ENCODE measurements at places on chromosomes 5 and 9.

DNA sequence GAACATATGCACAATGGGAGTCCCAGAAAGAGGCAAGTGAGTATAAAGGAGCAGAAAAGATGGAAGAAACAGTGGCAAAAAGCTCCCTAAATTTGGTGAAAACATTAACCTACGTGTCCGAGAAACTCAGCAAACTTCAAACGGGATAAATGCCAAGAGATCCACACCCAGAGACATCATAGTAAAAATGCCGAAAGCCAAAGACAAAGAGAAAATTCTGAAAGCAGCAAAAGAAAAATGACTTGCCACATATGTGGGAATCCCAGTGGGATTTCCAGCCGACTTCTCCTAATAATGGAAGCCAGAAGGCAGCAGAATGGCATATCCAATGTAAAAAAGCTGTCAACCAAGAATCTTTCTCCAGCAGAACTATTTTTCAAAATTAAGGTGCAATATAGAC is 101.2 kb downstream of the ADAMTS2 start:
- DNase-seq, result no peak

DNA sequence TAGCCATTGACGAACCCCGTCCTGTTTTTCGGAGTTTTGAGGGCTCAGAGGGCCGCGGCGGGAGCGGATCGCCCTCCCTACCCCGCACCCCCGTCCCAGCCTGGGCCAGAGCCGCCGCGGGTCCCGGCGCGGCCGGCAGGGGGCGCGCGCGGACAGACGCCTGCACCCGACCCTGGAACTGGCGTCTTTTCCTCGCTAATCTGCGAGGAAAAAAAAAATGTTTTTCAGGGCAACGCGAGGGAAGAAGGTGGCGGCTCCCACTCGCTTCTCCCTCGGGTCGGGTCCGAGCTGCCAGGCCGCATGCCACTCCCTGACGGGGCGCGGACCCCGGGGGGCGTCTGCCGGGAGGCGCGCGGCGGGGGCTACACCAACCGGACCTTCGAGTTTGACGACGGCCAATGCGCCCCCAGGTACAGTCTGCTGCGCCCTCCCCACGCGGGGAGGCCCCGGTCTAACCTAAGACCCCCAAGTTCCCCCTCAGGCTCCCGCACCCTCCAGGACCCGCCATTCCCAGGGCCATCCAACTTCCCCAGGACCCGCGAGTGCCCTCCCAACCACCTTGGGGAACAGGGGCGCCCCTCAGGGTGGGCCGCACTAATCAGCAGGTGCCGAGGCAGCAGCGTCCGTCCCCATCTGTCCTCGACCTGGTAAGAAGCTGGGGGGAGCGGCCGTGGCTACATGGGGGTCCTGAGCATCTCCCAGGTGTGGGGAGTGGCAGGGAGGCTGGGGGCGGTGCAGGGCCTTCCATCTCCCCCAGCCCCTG is at the start of gene KCNT1:
TSS of gene KCNT1 (plus strand) at position 227 of the 763 bp plus-strand sequence. CDS start at position 301, 74 bp downstream.
- peak; percentile 93 for DNase-seq

DNA sequence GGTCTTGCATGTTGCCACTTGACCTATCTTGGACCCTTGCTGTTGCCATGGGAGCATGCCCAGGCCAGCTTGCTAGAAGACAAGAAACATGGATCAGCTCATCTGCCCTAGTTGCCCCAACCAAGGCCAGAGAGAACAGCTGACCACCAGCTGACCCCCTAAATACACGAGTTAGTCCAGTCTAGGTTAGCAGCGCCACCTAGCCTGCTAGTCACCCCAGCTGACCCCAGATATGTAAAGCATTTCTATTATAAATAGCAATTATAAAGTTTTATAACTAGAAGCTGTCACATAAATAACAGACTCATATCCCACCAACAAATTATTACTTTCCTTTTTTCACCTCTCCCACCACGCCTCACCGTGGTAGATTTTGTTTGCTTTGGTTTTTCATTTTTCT is 387.8 kb downstream of the RASEF start:
- no peak for DNase-seq

- DNase-seq, result no peak
Observed at GRCh38 chr5:74543162-74543995, 97.1 kb downstream of the ENC1 start.

GRCh38 chr5:172322028-172322965 is 38.7 kb upstream of the UBTD2 start:
- no peak for DNase-seq

GRCh38 chr5:159655757-159656409 is 260.4 kb upstream of the ADRA1B start:
- DNase-seq, result no peak

Data from activated CD8-positive, alpha-beta memory T cell treated with anti-CD3 and anti-CD28 coated beads, Interleukin-2, amount 50 U/mL, for 48 hours (primary cell).